ENCODE measurements at places on chromosomes 3 and 15.

DNA sequence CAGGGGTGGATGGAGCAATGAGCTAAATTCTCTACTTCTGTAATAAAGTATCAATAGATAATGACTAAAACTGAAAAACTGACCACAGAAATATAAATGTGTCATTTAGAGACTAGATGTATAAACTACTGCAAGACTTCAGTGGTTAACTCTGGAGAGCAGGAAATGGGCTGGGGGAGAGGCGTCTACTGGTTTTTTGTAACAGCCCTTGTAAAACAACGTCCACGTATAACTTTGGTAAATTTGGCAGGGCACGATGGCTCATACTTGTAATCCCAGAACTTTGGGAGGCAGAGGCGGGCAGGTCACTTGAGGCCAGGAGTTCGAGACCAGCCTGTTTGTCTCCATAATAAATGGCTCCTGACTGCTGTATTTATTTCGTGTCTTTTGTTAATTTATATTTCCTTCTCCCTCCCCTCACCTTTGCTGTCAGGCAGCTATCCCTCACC is 12.5 kb downstream of the RAB27A start:
- no peak for DNase-seq

GRCh38 chr3:51940648-51941462 is 849 bp downstream of the RRP9 start:
- DNase-seq: no peak

DNA sequence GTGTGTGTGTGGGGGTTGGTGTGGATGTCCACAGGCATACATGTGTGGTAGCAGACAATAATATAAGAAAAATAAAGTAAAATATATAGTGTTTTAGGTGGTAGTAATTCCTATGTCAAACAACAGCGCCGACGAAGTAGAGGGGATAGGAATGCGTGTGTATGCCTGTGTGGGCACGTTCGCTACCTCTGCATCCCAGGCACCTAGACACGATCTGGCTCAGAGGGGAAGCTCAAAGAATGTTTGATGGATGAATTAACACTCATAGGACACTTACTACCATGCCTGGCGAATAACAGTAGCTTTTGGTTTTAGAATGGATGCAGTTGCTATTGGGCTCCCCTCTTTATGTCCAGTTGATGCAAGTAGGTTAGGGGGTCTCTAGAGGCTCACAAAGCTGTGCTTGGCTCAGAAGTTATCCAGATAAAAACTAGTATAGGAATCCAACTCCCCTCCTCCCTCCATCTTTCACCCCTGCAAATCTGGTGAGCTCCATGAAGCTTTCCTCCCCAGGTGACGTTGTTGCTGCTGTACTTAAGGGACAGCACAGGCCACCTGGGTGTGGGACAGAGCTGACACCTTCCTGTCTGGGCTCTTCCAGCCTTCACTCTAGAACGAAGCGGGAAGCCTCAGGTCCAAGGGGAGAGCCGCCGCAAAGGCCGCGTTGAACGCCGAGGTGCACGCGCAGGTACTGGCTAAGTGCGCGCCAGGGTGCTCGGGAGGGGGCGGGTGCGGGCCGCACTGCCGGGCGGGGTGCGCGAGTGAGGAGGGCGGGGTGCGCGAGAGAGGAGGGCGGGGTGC is 192.6 kb upstream of the LYSMD4 start:
- peak; percentile 66 for DNase-seq

GRCh38 chr15:89489376-89489775 is 7.0 kb downstream of the RHCG start:
- DNase-seq: no peak

DNA sequence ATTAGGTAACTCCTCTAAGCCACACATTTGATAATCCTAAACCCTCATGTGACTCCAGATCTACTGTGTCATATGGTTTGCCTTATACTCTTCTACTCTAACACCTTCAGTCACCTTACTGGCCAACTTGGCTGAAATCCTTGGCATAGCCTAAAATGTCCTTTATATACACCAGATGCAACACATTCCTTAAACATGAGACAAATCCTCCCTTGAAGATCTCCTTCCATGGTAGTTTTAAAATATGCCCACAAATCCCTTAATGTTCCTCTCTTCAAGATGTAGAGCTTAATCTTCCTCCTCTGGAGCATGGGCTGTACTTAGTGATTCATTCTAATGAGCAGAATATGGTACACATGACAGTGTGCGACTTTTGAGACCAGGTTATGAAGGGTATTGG is 238.9 kb downstream of the SUCLG2 start:
- DNase-seq: no peak

DNA sequence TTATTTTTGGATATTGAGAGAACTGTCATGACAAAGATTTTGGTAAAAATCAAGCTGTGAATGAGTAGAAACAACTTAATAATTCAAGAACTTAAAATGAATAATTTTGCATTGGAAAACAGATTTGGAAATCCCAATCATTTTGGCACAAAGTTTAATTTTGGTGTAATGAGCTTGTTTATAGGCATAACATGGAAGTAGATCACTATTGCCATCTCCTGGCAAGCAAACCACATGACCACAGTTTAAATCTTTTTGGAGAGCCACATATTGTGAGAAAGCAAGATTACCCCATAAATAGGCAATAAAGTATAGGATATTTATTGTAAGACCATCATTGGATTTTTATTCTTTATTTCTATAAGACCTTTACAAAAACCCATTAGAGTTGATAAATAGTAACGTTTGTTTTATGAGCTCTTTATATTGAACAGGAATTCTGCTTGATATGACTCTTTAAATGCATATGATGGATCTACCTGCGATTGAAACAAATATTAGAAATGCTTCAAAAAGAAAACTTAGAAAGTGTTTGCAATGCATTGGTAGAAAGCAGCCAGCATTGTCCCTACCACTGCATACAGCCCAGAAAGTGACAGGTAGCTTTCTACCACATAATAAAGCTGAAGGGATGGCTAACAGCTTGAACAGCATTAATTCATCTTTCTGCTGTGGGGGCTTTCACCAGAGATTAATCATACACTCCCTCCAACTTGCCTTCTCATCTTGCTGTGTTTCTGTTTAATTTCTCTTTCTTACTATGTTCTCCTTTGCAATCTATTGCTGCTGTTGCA is 766.8 kb downstream of the TBL1XR1 start:
- DNase-seq: no peak
